ENCODE measurements at places on chromosomes 16 and 17.
A peak's percentile ranks its signal among the peaks of the same experiment; 100 is the strongest.

DNA sequence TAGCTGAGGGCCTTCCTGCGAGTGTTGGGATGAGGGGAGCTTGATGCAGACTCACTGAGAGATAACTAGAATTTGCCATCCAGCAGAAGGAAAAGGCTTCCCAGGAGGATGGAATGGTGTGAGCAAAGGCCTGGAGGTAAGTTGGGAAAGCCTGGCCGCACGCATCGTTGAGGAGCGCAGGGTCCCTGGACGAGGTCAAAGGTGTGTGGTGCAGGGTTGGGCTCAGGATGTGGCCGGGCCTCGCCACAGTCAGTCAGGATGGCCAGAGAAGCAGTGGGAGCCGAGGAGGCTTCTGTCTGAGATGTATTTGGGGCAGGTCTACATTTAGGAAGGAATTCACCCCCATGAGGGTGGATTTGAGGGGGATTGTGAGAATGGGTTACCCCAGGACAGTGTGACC is 16.4 kb downstream of the DRC3 start:
- DNase-seq = no peak

DNA sequence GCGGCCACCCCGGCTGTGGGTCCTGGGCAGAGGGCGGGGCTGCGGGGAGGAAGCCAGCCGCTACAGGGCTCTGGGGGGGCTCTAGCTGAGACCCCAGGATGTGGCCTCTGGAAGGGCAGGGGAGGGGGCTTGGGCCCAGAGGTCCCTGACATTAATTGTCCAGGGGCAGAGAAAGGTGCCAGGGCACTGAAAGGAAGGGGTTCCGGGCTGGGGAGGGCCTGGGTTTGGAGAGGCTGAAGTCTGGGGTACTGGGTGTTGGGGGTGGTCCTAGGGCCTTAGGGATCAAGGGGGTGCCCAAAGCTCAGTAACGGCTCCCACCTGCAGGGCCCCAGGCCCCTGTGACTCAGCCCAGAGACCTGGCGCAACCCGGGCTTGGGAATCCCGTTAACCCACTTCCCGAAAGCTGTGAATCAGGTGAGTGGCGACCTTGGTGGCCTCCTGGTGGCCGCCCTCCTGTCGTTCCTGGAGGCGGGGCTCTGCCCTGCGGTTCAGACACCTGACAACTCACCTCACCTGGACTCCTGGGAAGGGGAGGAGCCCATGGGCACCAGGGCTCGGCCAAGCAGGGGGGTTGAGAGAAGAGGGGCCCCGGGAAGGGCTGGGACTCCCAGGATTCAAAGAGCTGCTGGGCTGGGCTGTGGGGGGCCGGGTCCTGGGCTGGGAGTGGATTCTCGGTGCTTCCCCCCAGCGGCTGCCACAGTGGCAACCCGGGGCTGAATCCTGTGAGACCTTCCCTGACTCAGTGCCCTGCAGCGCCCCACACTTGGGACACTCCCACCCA is 465 bp upstream of the PRSS22 start:
- no peak for DNase-seq

GRCh38 chr17:6243186-6243585 is 173.0 kb downstream of the WSCD1 start:
- DNase-seq = no peak

GRCh38 chr17:1796800-1797199 is 32.9 kb downstream of the SMYD4 start:
- no peak for DNase-seq

DNA sequence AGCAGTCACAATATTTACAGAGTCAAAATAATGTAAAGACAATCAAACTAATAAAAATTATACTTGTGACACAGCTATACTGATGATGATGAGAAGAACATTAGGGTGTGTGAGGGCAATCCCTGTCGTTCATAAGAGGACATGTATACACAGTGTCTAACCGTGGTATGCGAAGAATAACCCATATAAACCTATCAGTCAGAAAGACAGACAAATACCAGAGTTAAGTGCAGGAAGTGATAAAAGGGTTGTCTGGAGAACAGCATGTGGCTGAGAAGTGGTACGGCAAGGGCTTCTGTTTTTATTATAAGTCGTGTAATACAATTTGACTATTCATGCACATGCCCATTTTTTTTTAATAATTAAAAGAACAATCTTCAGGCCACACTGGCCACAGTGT is 46.7 kb downstream of the LMF1 start:
- DNase-seq = no peak

- no peak for DNase-seq
Observed at GRCh38 chr17:32103476-32104113, 38.7 kb upstream of the RHOT1 start.

DNA sequence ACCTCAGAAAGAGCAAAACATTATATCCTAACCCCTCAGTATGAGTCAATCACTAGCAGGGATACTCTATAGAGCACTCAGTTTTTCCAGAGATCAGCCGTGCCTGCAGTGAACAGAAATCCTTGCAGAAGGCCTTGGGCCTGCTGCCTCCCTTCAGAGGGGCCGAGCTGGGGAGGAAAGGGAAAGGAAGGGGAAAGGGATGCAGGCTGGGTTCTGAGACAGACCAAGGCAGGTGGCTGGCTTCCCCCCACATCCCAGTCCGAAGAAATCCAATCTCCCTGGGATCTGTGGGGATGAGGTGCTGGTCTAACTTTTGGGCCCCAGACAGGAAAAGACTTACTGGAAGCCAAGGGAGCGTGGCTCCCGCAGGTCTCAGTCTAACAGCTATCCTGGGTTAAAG is 25.3 kb downstream of the SRL start:
- DNase-seq = no peak

DNA sequence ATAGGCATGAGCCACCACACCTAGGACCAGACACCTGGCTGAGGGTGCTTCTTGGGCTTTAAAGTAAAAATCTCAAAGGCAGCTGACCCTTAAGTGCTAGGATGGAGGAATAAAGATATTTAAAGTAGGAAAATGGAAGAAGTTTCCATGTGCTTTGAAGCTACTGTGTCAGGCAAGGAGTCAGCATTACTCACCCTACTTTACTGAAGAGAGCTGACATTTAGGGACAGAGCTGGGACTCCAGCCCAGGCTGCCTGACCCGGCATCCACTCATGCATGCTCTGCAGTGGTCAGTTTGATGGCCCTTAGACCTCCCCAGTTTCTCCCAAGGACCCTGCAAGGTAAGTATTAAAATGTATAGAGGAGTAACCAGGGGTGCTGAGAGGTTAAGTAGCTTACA is 124.7 kb upstream of the PLCG2 start:
- no peak for DNase-seq

- DNase-seq = no peak
Observed at GRCh38 chr16:1487395-1488053, 1.2 kb downstream of the PTX4 start.

- no peak for DNase-seq
Observed at GRCh38 chr16:11980136-11980844, 3.8 kb downstream of the SNX29 start.

GRCh38 chr16:56408379-56409098 is 16.8 kb downstream of the AMFR start:
- DNase-seq = no peak

DNA sequence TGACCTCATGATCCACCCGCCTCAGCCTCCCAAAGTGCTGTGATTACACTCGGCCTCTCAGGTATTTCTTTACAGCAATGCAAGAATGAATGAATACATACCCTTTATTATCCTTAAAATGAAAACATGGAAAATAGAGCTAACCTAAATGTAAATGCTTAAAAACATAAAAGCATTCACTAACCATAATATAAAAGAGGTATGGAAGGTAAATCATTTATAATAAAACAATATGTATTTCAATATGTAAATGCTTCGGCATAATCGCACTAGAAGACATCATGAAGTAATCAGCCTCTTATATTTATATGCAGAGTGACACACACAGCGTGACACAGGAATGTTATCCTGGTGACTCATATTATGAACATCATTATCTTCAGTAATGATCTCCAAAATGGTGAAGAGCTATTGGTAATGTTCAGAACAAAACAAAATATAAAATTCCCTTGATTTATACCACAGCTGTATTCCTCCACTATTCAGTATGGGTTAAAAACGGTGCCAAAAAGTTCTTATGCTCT is 53.9 kb downstream of the AIPL1 start:
- no peak for DNase-seq

GRCh38 chr17:63082273-63082861 is 116.3 kb downstream of the TANC2 start:
- peak; percentile 18 for DNase-seq

DNA sequence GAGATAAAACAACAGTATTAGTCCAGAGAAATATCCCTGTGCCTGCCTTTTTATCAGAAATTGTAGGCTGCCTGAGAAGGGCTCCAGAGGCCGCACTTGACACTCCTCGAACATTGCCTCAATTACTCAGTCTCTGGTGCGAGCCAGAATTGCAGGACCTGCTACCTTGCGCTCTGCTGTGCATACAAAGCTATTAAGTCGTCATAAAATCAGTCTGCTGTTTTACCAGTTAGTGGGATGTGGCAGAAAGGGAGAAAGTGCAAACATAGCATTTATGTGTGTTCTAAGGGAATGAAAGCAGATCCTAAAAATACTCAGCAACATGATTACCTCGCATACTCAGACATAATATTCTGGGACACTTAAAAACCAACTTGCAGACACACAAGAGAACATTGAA is 70.6 kb downstream of the TMC6 start:
- no peak for DNase-seq

- DNase-seq = no peak
Observed at GRCh38 chr17:27895123-27895895, 2.1 kb upstream of the LYRM9 start.

DNA sequence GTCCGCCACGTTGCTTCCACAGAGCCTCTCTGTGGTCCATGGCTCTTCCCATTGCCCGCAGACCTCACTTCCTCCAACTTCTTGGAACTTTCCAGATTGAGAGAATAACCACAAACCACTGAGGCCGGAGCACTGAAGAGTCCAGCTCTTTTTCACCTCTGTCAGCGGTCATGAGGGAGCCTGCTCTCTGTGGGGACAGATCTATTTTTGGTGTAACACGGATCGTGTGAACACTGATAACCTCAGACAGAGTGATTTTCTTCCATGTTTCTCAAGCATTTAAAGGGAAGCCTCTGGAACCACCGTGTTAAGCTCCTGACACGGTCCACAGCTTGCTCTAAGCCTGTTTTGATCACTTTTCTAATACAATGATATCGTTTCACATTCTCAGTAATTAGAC is 49.7 kb downstream of the NTN1 start:
- no peak for DNase-seq

- DNase-seq = no peak
Observed at GRCh38 chr16:11402745-11403533, 57.7 kb downstream of the RMI2 start.

DNA sequence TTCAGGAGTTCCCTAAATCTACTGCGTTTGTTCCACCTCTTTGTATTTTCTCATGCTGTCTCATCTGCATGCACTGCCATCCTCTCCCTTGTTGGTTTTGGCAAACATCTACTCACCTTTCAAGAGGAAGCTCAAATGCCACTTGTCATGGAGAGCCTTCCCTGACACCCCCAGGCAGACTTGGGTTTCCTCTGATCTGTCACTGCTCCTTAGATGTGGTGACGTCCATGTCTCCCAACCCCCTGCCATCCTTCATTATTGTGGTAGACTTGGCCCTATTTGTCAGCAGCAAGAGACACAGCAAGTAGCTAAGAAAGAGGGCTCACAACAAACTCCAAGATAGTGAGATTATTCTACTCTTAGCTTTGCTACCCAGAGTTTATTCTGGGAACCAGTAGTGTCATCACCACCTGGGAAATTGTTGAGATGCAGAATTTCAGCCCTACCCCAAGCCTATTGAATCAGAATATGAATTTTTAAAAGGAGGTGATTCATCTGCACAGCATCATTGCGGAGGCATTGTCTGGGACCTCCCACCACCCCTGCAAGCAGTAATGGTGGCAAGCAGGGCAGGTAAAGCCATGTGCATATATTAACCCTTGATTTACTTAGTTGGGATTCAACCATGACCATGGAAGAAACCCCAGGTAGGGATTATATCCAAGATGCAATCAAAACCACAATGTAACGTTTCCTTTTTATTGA is 248.9 kb downstream of the SHISA9 start:
- no peak for DNase-seq

DNA sequence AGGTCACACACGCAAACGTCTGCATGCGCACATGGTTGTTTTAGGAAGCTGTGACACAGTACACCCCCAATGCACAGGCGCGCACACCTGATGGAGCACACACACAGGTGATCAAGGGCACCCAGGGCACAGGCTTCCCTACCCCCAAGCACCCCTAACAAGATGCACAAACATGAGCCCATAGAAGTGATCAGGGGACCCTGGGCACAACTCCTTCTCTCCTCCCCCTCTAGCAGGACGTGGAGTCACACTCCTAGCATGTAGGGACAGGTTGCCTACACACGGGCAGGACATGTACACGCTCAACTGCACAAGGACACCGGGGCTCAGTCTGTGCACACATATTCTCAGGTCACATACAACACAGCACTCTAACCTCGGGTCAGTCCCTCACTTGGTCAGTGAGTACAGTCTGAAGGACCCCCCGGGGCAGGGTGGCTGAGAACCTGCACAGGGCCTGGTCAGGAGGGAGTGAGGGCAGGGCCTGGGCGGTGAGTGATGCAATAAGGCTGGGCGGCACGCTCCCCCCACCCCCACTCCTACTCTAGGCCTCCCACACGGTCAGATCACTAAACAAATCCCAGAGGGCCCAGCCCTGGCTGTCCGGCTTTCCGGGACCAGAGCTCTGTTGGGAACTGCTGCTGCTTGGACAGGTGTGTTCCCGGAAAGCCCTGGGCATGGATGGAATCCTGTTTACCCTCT is 751 bp upstream of the DOC2B start:
- DNase-seq = no peak

DNA sequence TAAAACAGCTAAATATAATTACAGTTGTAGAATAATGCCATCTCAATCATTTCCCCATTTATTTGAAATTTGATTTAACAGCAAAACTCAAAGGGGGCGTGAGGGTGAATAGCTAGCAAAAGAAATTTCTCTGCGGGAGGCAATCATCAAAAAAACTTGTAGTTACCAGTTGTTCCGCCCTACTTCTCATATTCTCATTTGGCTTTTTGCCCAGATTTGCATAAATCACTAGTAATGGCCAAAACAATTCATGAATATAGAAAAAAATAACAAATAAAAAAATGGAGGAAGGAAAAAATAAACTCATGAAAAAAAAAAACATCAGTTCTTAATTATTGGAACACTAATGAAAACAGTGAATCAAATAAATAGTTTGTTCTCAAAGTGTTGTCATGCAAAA is 722.6 kb upstream of the KIF2B start:
- DNase-seq = no peak

DNA sequence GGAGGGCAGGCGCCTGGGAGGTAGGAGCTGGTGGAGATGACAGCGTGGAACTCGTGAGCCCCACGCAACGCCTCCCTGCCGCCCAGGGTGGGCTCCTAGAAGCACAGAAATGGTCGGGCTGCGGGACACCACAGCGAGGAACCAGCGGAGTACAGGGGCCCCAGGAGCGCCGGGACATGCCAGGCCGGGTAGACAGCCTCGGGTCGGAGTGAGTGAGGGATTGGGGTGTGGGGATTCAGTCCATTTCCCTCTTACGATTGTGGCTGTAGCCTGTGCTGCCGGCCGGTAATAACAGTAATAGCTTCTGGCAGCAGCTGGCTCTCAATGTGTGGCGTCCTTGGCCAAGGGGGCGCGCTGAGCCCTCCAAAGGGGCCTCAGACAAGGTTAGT is 12.2 kb upstream of the CES3 start:
- no peak for DNase-seq

All from brain microvascular endothelial cell (primary cell).